Bone marrow (tissue), 2 donors: ENCODE measurements at places on chromosomes 1 and 21.

GRCh38 chr1:11331036-11331944 lies 58.3 kb downstream of the UBIAD1 start:
- DNase-seq: no peak

DNA sequence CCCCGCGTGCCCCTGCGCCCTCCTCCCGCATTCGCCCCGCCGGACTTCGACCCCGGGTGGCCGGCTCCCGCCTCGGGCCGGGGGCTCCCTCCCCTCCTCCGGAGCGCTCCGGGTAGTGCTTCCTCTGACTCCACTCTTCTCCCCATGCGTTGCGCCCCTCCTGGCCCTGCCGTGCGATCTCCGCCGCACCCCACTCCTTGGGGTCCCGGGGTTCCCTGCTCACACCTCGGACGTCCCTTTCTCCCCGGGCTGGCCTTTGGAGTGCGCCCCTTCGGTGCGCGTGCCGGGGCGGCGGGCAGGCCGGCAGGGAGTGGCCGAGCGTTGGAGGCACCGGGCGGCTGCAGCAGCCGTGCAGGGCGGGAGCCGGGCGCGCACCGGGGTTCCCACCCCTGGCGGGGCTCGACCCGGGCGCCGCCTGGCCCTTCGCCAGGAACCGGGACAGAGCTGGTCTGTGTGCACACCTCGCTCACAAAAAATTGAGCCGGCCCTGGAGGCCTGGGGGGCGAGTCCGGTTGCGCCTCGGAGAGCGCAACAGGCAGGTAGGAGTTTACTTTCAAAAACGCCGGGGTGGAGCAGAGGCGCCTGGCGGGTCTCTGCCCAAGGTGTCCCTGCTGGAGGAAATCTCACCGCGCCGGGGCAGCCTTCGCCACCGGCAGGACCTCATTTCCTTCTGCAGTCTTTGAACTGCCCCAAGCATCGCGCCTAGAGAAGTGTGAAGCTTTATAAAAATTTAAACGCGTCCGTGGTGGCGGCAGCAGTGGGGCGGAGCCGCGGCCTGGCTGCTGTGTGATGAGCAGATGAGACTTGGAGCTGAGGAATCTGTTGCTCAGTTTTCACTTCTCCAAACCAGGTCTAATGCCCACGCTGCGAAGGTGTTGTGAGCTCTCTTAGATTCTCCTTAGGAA lies 650 bp downstream of the VANGL1 start:
- DNase-seq: no peak

- DNase-seq: no peak
Observed at GRCh38 chr1:1083416-1084371, 9.6 kb upstream of the RNF223 start.

- no peak for DNase-seq
Observed at GRCh38 chr1:183922197-183922596, 115.3 kb downstream of the COLGALT2 start.

DNA sequence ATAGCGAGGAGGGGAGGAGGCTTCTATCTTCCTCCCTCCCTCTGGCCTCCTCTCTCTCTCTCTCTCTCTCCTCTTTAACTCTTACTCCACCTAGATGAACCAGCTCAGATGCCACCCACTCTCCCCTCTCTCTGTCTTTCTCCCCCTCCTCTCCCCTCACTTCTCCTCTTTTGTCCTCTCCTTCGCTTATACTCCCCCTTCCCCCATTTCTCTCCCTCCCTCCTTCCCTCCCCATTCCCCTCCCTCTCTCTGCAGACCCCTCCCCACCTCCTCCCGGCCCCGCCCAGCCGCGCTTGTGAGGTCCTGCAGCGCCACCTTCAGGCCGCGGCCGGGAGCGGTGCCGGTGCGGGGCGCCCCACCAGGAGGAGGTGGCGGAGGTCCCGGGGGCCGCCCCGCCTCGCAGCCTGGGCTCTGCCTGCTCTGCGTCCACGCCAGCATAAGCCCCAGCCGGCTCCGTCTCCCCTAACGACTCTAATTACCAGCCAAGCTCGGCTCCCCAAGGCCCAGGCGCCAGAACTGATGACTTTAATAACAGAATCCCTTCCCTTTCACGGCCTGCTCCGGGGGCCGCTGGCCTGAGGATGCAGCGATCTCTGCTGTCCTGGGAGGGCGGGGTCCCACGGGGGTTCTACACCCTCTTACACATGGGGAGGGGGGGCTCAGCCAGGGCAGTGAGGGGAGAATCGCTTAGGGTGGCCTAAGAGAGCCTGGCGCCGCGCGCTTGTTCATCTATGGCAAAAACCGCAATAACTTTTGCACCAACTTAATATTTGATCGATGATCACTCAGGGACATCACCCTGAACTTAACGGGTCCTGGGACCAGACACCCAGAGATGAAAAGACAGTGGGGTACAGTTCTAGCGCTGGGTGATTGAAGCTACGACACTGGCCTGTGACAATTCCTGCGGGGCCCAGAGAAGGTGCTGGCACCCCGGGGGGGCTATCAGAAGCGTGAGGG lies 637.3 kb downstream of the MATN1 start:
- peak; percentile 12 for DNase-seq

GRCh38 chr1:245751116-245751515 lies 596.3 kb downstream of the KIF26B start:
- DNase-seq: no peak

DNA sequence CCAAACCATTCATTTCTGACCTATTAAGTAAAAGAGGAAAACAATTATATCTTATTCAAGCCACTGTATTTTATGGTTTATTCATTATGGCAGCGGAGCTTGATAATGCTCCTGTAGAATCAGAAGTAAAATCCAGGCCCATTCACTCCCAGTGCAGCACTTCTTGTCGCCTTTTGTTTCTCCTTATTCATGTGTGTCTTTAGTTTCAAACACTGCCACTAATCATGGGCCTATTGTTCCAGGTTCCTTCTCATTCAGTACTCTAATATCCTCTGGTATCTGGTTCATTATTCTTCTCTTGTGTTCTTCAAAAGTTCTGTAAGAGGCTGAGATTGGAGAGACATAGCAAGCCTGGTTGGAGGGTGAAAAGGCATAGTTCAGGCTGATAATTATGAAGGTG lies 218.3 kb downstream of the LRRIQ3 start:
- no peak for DNase-seq

GRCh38 chr1:55673416-55673815 lies 458.3 kb upstream of the USP24 start:
- DNase-seq: no peak

GRCh38 chr1:193241132-193241827 lies 54.9 kb upstream of the B3GALT2 start:
- no peak for DNase-seq

DNA sequence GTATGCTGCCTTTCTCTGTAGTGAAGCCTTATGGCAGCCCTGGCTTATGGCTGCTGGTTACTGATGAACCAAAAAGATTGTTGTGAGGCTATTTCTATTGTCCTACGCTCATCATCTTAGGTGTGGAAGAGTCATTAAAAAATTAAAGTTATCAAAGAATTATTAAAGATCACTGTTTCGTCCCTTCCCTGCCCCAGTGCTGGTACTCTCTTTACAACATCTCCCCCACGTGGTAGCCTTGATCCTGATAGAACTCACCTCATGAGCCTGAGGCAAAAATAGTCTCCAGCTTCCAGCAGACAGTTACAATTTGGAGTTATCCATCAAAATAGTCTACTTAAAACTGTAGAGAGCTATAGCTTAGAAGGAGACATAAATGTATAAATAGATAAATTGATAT lies 201.5 kb downstream of the S1PR1 start:
- no peak for DNase-seq

DNA sequence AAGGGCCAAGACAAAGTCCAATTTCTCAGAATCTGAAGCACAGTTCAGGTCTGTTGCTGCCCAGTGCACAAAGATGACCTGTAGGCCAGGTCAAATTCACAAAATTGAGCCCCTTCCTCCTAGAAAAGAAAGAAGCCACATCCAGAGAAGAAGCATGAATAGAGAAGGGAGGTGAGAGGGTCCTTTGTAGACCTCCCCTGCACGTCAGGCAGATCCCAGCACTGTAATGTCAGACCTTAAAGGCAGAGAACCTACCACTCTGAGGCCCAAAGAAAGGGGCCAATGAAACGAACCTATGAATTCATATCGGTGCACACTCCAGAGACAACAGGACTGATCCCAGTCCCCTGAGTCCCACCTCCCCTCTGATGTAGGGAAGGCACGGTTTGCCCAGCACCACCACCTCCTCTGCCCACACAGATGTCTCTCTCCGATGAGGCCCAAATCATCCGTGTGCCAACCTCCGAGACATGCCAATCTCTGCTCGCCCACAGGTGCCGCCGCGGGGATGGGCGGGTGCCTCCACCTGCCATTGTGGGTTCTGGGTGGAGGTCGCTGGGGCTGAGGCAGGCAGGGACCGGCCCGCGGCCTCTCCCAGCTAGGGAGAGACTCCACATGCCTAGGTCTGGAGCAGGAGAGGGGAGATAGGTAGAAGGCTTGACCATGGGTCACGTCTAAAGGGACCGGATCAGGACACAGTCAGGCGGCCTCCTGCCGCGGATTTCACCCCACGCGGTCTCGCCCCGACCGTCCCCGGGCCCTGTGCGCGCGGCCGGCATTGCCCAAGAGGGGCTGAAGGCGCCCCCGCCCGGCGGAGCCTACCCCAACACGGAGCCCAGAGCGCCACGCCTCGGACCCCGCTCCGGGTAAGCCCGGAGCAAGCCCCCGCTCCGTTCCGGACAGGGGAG lies 42.1 kb downstream of the RRAGC start:
- no peak for DNase-seq

DNA sequence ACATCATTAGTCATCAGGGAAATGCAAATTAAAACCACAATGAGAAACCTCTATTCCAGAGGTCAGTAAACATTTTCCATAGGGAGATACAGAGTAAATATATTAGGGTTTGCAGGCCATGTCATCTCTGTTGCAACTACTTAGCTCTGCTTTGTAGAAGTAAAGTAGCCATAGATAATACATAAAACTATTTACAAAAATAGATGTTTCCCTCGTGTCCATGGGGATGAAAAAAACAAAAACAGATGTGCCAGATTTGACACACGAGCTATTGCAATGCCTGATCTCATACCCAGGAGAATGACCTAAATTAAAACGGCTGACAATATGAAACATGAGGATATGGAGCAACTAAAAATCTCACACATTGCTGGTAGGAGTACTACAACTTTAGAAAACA lies 17.3 kb downstream of the LTN1 start:
- no peak for DNase-seq

DNA sequence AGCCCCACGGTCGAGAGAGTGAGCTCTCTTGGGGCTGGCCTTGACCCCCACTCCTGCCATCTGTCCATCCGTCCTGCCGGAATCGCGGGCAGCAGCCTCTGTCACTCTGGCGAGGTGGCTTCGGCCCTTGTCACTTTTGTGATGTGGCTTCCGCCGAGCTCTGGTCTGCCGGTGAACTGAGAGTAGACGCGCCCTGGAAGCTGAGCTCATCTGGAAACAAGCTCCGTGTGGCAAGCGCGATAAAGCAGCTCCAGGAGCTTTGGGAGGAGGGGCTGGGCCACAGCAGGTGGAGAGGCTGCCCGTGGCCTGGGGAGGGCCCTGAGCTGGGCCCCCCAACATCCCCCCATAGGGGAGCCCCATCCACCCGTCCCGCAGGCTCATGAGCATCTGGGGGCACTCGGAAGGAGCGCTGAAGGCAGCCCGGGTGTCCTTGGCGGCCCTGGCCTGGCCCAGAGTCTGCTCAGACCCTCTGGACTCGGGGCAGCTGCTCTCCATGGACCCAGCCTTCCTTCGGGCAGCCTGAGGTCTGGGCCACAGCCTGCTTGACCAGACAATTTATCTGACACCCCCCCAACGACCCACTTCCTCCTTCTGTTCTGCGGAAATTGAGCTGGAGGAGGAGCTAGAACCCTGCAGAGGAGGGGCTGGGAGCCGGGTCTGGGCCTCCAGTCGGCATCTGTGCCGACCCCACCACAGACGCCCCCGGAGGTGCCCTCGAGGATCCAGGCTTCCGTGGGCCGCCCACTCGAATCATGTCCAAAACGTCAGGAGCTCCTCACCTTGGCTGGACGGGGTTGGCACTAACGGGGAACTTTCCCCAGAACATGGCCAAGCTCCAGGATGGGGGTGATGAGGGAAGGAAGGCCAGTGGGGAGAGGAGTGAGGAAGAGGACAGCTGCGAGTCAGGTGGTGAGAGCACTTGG lies 59.1 kb downstream of the SLC19A1 start:
- no peak for DNase-seq

DNA sequence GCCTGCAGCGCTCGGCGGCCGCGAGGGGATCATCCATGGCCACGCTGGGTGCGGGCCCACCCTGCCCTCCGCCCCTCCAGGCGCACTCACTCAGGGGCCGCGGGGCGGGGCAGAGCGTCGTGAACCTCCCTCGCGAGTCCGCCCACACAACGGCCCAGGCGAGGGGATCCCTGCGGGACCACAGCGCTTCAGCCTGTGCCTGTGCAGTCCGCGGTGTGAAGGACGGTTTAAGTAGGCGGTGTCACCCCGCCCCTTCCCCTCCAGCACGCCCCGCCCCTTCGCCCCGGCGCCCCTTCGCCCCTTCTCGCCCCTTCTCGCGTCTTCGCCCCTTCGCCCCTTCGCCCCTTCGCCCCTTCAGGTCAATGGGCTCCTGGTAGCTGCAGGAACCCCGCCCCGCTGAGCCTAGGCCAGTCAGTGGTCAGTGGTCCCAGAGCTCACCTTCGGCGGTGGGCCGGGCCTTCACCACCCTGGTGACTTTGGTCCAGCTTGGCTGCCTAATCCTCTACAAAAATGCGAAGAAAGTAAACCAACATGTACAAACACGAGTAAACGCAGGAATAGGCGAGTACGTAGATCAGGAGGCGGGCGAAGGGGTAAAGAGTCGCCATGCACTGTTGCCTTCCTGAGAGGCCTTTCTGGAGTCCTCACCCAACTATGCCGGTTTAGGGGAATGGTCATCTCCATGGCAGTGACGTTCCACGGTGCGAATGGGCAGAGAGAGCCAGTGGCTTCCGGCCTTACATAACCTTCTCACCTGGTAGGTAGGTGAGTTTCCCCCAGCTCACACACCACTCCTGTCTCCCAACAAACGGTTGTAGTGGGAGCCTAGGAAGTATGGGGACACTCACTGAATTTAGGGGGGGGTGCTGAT lies 19.6 kb upstream of the DMRTB1 start:
- DNase-seq: no peak

DNA sequence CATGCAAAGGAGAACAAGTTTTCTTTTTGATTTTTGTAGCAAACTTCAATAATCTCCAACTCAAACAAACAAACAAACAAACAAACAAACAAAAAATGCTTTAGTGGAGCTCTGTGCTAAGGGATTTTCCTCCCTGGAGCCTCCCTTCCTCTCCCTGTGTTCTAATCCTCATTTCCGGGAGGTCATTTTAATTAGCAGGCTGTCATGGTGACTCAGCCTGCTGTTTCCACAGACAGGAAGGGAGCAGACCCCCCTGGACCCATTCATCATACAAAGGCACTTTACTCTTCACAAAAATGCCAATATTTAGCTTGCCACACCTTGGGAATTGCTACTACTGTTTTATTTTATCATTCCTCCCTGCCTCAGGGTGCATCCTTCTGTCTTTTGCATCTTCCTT lies 61.0 kb upstream of the SPATA6 start:
- DNase-seq: no peak
